ENCODE measurements at places on chromosomes 1 and 21.

- DNase-seq, result no peak
Measured at GRCh38 chr1:50108497-50109059, at the start of gene ELAVL4. Gene ELAVL4 (plus strand): TSS chr1:50108920. CDS start chr1:50109190, 270 bp downstream.

DNA sequence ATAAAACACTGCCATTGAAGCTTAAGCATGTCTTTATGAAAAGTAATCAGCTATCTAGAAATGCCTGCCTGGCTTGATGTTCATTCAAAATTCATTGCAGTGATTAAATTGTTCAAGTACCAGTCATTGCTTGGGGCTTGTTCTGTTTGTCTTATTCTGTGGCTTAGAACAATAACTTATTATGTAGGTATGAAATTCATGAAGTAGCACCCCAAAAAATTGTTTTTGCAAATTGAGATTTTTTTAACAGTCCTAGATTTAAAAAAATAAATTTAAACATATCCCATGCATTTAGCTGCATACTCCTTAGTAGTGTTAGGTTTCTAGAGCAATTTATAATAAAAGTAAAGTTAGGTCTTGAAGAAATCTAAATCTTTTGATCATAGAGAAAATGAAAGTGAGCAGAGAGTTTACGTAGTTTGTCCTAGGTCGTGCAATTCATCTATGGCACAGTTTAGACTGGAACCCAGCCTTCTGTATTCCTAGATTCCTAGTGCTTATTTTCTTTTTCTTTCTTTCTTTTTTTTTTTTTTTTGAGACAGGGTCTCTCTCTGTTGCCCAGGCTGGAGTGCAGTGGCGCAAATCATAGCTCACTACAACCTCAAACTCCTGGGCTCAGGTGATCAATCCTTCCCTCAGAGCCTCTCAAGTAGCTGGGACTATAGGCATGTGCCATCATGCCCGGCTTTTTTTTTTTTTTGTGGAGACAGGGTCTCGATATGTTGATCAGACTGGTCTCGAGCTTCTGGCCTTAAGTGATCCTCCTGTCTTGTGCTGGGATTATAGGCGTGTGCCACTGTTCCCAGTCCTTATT, 9.3 kb downstream of the MIER1 start:
- DNase-seq, result no peak

DNA sequence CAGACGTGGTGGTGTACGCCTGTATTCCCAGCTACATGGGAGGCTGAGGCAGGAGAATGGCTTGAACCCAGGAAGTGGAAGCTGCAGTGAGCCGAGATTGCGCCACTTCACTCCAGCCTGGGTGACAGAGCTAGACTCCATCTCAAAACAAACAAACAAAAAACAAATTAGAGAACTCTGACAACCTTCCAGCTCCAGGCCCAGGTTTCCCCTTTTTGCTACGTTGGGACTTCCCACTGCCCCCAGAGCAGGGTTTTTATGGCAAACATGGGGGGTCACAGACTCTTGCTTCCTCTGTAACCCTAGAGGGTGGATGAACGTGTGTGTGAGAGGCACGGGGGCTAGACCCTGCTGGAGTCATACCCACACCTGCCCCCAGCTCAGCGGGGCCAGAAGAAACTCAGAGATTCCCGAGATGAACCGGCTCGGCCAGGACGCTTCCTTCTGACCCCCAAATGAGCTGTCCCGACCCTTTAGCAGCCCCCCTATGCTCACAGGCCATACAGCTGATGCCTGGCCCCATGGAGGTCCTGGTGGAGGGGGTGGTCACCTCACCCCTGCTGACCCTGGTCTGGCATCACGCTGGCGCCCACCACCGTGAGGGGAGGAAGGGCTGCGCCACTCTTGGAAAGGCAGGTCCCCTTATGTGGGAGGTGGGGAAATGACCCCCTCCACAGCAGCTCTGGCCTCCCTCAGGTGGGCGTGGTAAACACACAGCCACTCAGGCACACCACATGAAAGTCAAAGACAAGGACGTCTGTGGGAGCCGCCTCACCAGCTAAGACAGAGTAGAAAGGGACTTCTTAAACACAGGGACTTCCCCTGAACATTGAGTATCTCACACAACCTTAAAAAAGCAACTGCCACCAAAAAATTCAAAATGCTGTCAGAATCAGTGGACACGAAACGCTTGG, 7.1 kb downstream of the GPR157 start:
- no peak for DNase-seq

- no peak for DNase-seq
Measured at GRCh38 chr1:86507935-86508582, 38.8 kb upstream of the CLCA4 start.

DNA sequence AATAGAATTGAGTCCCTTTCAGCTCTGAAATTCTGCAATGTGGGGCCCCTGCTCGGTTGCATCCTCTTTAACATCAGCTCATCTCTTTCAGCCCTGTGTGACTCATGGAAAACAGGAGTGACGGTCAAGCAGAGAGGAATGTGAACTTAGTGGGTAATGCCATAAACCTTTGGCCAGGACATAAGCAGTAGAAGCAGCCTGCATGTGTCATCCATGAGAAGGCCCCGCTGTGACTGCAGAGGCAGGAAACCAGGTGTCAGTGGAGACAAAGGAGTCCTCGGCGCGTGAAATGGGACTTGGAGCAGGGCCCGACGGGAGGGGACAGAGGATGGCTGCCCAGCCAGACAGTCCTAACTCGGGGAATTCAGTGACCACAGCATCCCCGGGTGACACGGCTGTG, 21.1 kb upstream of the EPHB2 start:
- no peak for DNase-seq

- DNase-seq, result no peak
Measured at GRCh38 chr1:41672641-41673361, 188.3 kb upstream of the EDN2 start.

- no peak for DNase-seq
Measured at GRCh38 chr1:109241841-109242345, 7.4 kb upstream of the CELSR2 start.

GRCh38 chr1:229011022-229011421, 259.9 kb upstream of the RAB4A start:
- DNase-seq, result no peak

Measured in omental fat pad (tissue), 4 donors.